Activated effector memory CD4-positive, alpha-beta T cell treated with anti-CD3 and anti-CD28 coated beads, Interleukin-2, amount 50 U/mL, for 16 hours (primary cell): ENCODE measurements at places on chromosomes 12 and 14.

GRCh38 chr12:109331301-109331952, 16.3 kb upstream of the MYO1H start:
- DNase-seq = no peak

- no peak for DNase-seq
Observed at GRCh38 chr14:85686908-85687307, 157.0 kb downstream of the FLRT2 start.

DNA sequence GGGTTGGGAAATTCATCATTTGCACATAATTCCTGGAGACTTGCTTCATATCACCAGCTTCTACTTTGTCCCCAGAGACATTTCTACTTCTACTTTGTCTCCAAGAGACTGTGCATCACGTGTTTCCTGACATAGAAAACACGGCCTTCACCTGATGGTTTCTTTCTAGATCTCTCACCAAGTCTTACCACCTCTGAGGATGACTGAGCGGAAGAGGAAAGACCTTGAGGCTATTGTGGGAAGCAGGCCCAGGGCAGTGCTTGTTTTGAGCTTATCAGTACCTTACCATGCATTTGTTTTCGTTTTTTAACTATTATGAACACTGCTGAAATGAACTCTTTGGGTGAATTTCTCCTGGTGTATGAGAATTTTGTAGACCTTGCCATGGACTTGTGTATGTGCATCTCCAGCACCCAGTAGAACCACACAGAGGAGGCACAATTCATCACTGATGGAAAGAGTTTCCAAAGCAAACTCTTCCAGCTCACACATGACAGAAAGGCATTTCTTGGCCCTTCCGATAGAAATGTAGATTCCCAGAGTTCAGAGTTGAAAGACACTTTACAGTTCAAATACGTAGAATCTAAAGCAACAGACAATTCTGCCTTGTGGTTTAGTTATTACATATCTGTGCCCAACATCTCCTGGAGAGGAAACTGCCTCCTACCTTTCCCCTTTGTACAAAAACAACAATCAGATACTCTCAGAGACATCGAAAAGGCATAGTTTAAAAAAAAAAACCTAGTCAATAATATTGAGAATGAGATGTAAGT, 434.7 kb downstream of the FUT8 start:
- DNase-seq = peak; percentile 85

- no peak for DNase-seq
Observed at GRCh38 chr12:100249941-100250340, 16.9 kb downstream of the DEPDC4 start.

DNA sequence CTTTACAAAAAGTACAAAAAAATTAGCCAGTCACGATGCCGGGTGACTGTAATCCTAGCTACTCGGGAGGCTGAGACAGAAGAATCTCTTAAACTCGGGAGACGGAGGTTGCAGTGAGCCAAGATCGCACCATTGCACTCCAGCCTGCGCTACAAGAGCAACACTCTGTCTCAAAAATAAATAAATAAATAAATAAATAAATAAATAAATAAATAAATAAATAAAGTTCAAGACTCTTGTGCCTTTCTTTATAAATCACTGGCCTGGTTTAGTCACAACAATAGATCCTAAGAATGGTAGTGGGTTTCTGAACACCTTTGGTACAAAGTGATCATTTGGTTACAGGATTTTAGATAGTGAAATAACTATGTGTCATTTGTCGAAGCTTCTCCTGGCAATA, 46.1 kb downstream of the ARL1 start:
- DNase-seq = no peak

DNA sequence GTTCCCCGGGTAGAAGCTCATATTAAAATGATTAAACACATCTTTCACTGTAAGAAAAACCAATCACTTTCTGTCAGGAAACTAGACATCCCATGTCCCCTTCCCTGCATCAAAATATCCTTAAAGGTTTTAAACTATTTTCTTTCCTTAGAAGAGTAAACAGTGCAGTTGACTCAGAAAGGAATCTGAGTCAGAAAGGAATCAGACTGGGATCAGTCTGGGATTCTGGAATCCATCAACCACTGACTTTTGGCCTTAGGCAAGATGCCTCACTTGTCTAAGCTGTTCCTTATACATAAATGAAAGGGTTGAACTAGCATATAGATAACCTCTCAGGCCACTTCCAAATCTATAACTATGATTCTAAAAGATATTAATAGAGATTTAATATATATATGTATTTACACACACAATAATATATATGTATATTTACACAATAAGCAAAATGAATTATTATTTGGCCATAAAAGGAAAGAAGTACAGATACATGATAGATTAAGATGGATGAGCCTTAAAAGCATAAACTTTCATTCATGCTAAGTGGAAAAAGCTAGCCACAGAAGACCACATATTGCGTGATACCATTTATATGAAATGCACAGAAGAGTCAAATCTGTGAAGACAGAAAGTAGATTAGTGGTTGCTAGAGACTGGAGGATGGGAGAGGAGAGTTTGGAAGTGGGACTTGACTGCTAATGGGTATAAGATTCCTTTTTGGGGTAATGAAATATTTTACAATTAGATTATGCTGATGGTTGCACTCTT, 114.4 kb downstream of the SLC38A1 start:
- DNase-seq = no peak

- no peak for DNase-seq
Observed at GRCh38 chr14:50823051-50823761, 7.8 kb downstream of the NIN start.

- no peak for DNase-seq
Observed at GRCh38 chr12:102564026-102564425, 83.7 kb upstream of the IGF1 start.

- no peak for DNase-seq
Observed at GRCh38 chr12:111686574-111687105, 787 bp downstream of the ACAD10 start.

DNA sequence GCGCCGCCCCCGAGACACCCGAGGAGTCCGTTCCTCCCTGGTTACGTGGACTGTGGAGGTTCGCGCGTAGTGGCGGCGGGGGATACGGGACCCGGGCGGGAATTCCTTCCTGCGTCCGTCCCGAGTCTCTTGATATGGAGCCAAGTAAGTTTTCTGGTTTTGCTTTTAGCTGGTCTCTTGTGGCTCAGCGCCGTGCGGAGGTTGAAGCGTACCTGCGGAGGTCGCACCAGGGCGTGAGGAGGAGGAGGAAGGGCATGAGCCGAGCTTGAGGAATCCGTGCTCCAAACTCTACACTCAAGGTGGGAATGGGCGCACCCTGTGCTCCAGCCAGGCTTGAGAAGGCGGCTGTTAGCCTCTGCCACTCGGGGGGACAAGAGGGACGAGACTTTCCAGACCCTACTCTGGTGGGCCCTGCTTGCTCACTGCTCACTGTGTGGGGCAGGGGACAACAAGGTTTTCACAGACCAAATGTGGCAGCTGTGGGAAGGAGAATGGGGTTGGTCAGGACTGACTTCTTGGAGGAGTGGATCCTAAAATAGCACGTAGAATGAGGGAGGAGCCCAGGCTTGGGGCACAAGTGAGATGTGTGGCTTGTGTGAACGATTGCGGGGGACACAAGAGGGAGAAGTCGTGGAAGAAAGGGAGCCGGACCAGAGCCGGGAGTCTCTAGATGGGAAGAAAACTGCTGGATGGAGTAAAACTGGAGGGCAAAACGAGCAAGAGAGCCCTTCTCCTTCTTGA, 577 bp downstream of the ATG101 start:
- DNase-seq = no peak

- DNase-seq = no peak
Observed at GRCh38 chr12:124110372-124110883, 137.4 kb downstream of the ZNF664 start.

- DNase-seq = no peak
Observed at GRCh38 chr14:68848253-68848652, 55.4 kb upstream of the ZFP36L1 start.

DNA sequence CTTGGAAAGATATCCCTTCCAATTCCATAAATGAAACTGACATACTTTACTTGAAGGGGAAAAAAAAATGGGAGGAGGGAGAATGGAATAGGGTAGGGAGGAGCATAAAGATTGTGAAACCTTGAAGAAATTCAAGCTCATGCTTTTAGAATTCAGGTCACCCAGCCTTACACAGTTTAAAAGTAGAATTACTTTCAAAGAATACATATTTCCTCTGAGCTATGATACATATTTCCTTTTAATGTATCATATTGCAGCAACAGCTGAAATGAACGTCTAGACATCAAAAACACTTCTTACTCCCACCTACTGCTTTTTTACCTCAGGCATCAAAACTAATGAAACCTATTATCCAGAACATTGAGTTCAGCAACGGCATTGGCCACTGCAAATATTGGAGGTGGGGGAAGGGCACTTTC, 156.0 kb downstream of the MED13L start:
- no peak for DNase-seq

GRCh38 chr12:11595080-11595479, 54.4 kb upstream of the ETV6 start:
- DNase-seq = no peak
